ENCODE measurements at places on chromosomes 1 and 21.

- no peak for DNase-seq
Observed at GRCh38 chr1:221897321-221897721, 155.4 kb upstream of the DUSP10 start.

- DNase-seq: no peak
Observed at GRCh38 chr21:25974964-25975363, 195.6 kb downstream of the APP start.

GRCh38 chr1:53899206-53899628 is 5.2 kb downstream of the DIO1 start:
- DNase-seq: no peak

DNA sequence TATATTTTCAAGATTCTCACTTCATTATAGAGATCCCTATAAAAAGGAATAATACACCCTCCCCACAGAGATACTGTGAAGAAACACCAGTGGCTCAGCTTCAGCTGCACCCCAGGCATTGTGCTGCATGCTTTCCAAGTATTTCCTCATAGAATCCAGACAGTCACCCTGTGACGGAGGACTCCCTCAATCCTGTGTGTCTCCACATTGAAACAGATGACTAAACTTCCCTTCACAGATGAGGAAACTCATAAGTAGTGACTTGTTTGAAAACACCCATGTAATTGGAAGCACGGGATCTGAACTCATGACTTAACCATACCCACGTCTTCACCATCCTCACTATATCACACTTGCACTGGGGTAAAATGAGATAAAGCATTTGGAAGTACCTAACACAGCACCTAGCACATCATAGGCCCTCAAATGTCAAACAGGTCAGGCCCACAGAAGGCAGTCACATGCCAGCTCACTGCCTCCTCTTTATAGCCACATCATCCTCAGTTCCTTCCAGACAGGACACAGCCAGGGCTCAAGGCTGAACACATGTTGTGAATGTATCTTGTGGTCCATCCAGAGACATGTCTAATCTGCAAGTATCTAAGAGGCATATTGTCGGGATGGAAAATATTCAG is 55.2 kb downstream of the GPR161 start:
- no peak for DNase-seq

- no peak for DNase-seq
Observed at GRCh38 chr21:32392299-32392879, 423 bp downstream of the URB1 start.

GRCh38 chr1:31055501-31055900 is 10.0 kb downstream of the PUM1 start:
- no peak for DNase-seq

All from NCI-H2081 treated with DMSO at 0.1 percent for 48 hours (cell line).